Gastrocnemius medialis (tissue), 4 donors: ENCODE measurements at places on chromosomes 1 and 21. TPM values are rescaled to one million over a fixed set of nuclear protein-coding genes. Genes with fewer than 3 reads are reported as not detected.
A peak's percentile ranks its signal among the peaks of the same experiment; 100 is the strongest.

DNA sequence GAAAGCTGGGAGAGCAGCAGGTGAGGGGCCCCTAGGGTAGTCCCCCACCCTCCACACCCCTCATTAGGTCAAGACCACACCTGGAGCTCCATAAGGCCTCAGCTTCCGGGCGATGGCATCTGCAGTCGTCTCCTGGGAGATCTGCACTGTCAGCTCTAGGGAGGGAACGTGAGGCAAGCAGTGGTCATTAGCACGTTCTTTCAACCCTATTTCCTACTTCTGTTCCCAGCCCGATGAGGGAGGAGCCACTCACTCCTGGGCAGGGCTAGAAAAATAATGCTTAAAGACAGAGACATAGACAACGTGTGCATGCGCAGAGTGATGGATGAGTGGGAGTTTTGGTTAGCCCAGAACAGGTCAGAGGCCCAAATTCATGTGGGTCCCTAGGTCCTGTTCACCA, 9.7 kb downstream of the KDF1 start:
- no peak for DNase-seq

DNA sequence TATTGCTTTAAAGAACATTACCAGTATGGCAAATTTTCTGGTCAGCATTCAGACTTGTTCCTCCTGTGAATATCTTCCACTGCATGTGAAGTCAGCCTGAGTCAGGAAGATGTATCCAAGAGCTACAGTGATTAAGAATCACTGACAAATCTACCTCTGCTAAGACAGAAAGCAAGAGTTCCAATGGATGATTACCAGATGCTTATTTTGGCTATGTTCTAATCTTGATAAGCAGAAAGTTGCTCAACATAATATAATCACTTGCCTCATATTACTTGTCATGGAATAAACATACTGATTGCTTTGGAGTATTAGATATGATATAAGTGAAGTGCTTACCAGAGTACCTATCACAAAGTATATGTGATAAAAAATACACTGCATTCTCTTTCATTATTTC, 738.1 kb downstream of the ADGRL2 start:
- no peak for DNase-seq

- DNase-seq, result peak; percentile 85
These were observed 4.7 kb downstream of the SORT1 start for GRCh38 chr1:109392788-109393616.

GRCh38 chr1:61645476-61645875, 79.5 kb downstream of the TM2D1 start:
- no peak for DNase-seq

DNA sequence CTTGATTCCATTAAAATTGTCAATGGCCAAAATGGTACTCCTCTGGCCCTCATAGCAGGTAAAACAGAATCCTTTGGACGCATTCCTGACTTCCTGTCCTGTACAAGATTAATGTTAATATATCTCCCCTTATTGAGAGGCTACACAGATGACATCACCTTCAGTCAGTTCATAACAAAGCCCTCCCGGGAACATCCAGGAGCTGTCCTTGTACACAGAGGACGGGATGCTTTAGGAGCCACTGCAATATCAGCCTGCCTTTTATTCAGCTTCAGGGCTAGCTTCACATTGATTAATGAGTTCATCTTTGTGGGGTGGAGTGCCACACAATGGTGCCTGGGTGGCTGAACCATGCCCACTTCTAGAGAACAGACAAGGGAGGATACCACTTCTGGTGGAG, 235.1 kb downstream of the NRIP1 start:
- no peak for DNase-seq

DNA sequence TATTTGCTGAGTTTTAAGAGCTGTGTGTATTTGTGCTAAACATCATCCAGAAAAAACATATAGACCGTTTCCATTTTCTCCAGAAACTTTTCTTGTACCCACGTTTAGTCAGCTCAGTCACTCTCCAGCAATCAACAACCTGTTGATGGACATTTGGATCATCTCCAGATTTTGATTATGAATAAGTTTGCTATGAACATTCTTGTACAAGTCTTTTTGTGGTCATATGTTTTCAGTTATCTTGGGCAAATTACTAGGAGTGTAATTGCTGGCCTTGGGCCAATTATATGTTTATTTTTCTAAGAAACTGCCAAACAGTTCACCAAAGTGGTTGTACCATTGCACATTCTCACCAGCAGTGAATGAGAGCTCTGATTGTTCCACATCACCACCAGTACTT, 221.8 kb downstream of the CENPF start:
- no peak for DNase-seq

DNA sequence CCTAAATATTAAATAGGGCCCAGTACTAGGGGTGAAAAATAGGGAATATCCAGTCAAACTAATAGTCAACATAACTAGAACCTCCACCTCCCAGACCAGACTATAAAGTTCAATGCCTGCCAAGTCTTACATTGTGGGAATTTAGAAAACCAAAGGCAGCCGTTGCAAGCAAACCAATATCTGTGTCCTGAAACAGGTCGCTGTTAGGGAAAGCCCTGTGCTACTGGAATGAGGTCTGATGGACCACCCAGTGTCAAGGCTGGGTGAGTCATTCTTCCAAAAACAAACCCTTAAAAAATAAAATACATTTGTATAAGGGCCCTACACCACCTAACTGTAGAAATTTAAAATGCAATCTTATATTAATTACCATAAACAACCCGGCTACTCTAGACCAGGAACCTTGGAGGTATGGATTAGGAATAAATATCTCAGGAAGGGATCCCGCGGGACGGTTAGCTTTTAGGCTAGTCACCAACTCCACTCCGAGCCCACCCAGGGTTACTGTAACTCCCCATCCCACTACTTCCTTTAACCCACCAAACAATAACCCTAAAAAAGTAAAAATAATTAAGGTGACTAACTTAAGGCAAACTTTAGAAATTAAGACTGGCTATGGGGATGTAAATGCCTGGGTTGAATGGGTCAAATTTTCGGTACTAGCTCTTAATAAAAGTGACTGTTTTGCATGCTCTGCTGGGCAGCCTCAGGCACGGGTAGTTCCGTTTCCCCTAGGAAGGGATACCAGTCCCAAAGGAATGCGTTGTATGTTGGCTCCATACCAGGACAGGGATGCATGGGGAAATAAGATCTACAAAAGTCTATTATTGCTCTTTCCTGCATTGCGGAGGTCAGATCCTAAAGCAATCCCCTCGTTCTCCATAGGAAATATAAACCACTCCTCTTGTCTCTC, 65.4 kb upstream of the TLR5 start:
- no peak for DNase-seq

DNA sequence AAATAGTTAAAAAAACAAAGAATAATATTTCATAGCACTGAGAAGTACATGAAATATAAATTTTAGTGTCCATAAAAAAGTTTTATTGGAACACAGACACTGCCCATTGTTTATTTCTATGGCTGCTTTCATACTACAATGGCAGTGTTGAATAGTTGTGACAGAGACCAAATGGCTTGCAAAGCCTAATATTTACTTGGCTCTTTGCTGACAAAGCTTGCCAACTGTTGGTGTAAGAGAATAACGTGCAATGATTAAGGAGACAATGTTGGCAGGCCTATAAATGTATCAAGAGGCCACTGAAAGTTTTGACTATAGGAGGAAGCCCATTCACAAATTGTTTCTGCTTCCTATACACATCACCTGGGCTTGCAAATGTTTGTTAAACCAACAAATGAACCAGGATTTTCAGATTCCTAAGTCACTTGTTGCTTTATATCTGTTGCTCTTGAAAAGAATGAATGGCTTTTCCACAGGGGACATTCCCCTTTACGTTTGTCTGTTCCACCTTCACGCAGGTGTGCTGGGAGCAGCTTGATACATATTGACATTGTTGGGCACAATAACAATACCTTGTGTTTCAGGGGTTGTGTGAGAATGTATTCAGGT, 5.5 kb upstream of the ST6GALNAC3 start:
- DNase-seq, result no peak

DNA sequence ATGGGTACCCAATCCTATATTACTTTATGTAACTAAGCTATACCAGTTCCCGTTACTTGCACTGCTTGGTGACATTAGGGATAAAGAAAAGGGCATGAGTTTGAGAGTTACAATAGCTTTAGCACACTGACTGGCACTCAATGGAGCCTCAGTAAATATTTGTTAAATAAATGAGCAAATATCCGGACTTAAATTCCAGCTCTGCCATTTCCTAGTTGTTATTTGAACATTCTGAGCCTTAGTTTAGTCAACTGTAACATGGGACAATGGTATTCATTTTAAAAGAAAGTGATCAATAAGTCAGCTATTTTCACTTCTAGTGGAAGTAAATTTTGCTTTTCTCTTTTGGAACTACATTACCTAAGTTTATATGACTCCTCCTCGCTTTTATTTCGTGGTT, 198.7 kb downstream of the ZC3H11B start:
- no peak for DNase-seq

DNA sequence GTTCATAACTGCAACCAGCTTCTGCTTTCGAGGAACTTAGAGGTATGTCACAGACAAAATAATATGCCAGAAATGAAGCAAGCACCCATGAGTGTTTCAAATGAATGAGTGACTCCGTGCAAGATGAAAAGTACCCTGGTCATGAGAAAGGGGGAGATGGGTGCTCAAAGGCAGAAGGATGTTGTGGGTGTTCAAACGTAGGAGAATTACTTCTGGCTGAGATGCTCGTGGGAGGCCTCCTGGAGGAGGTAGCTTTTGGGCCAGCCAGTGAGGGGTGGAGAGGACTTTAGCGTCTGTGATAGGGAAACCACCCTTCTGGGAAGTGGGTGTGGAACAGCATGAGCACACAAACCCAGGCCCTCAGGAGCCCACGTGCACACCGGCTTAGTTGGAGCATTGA, 113.8 kb downstream of the SYF2 start:
- DNase-seq, result no peak

DNA sequence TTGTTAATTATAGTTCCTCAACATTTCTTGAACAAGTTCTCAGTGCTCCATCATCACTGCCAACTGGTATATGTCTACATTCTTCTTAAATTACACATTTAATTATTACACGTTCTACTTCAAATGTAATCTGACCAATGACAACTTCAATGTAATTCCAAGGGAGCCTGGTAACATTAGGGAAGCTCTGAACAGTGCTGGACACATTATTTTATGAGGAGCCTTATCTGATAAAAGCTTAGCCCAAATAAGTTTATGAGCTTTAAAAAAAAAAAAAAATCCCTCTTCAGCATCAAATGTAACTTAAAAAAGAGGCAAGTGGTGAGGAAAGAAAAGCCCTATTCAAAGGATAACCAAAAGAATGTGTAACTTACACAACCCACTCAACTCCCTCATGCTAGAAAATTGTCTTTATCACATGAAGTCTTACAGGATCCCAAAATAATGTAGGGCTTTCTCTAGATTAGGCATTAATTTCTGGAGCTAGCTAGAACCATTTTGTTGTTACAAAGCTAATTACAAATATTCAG, 35.2 kb upstream of the ABCA4 start:
- no peak for DNase-seq

Gene USP21
- 20.8 TPM for total RNA-seq

Gene ZNF683
- not detected for total RNA-seq

Gene MX1
- 2.5 TPM for total RNA-seq

Gene NUDT4B
- 6.1 TPM for total RNA-seq

Gene TRIM17
- total RNA-seq, result not detected

Gene SLC19A1
- total RNA-seq, result 1.8 TPM
